ENCODE measurements at places on chromosomes 3 and 15.

DNA sequence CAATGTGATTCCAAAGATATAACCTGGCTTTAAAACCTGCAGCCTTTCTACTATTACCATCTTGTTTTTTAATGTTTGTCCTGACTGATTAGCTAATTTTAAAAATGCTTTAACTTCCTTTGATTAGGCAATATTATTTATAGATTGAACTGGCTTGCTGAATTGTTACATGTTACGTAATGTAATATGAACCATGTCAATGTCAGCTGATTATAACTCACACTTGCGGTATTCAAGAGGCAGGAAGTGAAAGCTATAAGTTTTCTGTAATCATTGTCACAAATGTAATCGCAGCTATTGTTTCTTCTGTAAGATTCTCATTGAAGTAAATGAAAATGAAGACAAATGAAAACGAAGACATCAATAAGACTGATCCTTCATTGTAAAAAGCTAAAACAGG is 146.8 kb downstream of the ROBO2 start:
- DNase-seq = no peak

GRCh38 chr3:30644615-30645014 is 38.2 kb downstream of the TGFBR2 start:
- peak; percentile 34 for DNase-seq

- no peak for DNase-seq
Observed at GRCh38 chr3:49305608-49306007, 28.6 kb upstream of the C3orf62 start.

- no peak for DNase-seq
Observed at GRCh38 chr3:38805004-38805403, 11.0 kb downstream of the SCN10A start.
